GM23248 (cell line): ENCODE measurements at places on chromosomes 7 and 10.

DNA sequence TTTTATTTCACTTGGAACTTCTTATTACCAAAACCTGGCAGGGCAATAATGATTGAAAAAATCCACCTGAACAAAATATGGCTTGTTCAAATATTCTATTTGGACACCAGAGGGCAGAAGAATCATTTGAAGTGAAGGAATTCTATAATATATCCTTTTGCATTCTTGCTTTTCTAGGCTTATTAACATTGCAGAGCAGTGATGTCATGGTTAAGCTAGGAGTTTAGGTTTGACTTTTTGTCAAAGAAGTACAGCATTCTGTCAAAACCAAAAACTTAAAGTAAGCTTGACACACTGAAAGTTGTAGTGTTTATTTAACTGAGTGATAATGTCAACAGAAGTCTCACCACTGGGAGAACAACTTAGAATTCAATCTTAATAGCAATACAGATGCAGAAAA is 156.0 kb downstream of the SEMA3D start:
- peaks cover 9% of the 10 kb centered on the region for H3K4me1 ChIP-seq
- H3K27me3 ChIP-seq: no peaks in the 10 kb centered on the region
- peak; percentile 80 for DNase-seq
- H3K27ac ChIP-seq: no peak overlapping the region
- no peak overlapping the region for H3K4me3 ChIP-seq

GRCh38 chr7:131250331-131250730 is 77.3 kb upstream of the MKLN1 start:
- no peak overlapping the region for H3K4me3 ChIP-seq
- H3K36me3 ChIP-seq: no peaks in the 10 kb centered on the region
- peaks cover 12% of the 10 kb centered on the region for H3K4me1 ChIP-seq
- no peak for DNase-seq
- H3K27me3 ChIP-seq: no peaks in the 10 kb centered on the region
- H3K27ac ChIP-seq: no peak overlapping the region

GRCh38 chr10:96512524-96513304 is 1.0 kb downstream of the TLL2 start:
- H3K27me3 ChIP-seq: no peaks in the 10 kb centered on the region
- H3K4me1 ChIP-seq: peaks cover 16% of the 10 kb centered on the region
- H3K27ac ChIP-seq: no peak overlapping the region
- H3K4me3 ChIP-seq: peak overlapping the region; percentile 68
- peak; percentile 63 for DNase-seq

GRCh38 chr10:44992070-44992731 is 8.5 kb upstream of the ZNF22 start:
- H3K4me3 ChIP-seq: no peak overlapping the region
- no peak for DNase-seq
- H3K36me3 ChIP-seq: no peaks in the 10 kb centered on the region
- H3K4me1 ChIP-seq: peaks cover 25% of the 10 kb centered on the region
- no peaks in the 10 kb centered on the region for H3K27me3 ChIP-seq

DNA sequence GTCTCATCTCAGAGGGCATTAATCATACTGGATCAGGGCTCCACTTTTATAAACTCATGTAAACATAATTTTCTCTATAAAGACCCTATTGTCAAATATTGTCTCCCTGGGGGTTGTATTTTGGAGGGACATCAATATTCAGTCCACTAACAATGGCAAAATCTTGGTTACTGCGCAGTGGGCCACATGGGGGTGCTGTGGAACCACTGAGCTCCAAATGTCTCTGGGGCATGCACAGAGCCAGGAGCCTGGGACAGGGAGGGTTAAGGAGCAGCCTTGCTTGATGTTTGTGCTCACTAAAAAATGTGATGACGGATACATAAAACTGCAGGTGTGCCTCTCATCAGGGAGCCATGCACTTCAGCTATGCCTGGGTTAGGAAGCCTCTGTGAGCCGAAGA is 62.1 kb upstream of the PRSS58 start:
- no peak overlapping the region for H3K27ac ChIP-seq
- no peaks in the 10 kb centered on the region for H3K36me3 ChIP-seq
- no peak overlapping the region for H3K4me3 ChIP-seq

DNA sequence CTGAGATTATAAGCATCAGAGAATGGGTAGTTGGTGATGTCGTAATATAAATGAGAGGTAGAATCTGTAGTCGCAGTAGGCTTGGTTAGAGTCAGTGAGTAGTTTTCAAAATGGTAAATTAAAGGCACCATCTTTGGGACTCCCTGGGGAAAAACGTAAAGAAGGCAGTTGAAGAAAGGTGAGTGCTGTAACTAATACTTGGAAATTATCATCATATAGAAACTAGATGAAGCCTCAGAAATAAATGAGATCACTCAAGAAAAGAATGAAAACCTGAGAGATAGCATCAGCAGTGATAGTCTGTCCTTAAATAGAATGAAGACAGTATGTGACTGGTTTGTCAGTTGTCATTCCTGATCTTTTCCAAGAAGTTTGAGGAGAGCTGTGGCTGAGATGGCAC is 23.8 kb downstream of the PALS2 start:
- no peaks in the 10 kb centered on the region for H3K27me3 ChIP-seq
- no peaks in the 10 kb centered on the region for H3K4me1 ChIP-seq
- no peaks in the 10 kb centered on the region for H3K36me3 ChIP-seq

DNA sequence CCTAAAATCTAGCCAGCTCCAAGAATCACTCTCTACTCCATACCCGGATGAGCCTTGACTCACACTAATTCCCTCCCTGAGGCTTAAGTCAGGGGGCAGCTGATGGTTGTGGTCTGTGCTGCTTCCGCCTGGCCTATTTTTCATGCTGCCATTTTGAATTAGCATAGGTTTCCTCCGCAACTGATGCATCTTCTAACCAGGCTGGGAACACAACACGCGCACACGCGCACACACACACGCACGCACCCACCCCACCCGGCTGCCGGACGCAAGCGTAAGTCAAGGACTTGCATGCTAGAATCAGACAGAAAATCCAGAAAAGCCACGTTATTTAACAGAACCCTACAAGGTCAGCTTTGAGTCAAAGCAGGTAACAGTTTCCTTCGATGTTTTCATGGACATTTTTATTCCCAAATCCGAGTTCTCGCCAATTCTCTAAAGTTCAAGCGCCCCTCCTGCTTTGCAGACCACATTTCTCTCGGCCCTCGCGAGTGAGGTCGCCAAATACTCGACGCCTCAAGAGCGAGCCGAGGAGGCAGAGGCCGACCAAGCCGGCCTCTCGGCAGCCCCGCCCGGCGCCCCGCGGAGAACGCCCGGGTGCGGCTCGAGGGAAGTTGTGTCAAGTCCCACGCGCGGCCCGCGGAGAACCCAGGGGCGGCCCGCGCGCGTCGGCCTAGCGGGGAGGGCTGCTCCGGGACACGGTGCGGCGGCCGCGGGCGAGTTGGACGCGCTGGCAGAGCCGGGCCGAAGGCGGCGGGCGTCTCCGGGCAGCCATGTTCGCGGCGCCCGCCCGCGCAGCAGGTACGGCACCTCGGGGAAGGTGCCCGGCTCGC is 961 bp downstream of the SCRN1 start:
- H3K4me3 ChIP-seq: peak overlapping the region; percentile 92
- H3K36me3 ChIP-seq: no peaks in the 10 kb centered on the region
- peak overlapping the region; percentile 88 for H3K27ac ChIP-seq
- peaks cover 18% of the 10 kb centered on the region for H3K4me1 ChIP-seq

GRCh38 chr10:109769966-109770365 is 153.3 kb downstream of the XPNPEP1 start:
- H3K27ac ChIP-seq: no peak overlapping the region
- no peaks in the 10 kb centered on the region for H3K4me1 ChIP-seq

- no peaks in the 10 kb centered on the region for H3K36me3 ChIP-seq
- no peak overlapping the region for H3K4me3 ChIP-seq
- no peak for DNase-seq
- peaks cover 4% of the 10 kb centered on the region; the same call in 1 of the 2 replicates for H3K27me3 ChIP-seq
- H3K4me1 ChIP-seq: no peaks in the 10 kb centered on the region
Measured at GRCh38 chr10:127523476-127523875, 25.6 kb upstream of the NPS start.

DNA sequence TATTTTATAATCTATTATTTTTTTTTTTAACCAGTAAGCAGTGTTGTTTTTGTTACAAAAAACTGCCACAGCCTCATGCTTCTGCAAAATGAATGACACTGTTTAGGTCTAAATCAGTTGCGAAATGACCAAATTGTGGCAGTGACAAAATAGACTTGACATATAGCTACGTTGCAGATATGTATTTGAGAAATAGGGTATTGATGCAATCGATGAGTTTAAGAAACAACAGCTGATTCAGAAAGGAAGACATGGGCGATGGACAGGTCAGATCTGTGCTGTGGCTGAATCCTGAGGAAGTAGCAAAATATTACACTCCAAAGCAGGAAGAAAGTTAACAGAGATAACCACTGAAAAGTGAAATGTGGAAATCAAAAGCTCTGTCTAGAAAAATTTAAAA is 89.0 kb upstream of the STEAP4 start:
- H3K4me3 ChIP-seq: no peak overlapping the region
- H3K27me3 ChIP-seq: no peaks in the 10 kb centered on the region
- no peaks in the 10 kb centered on the region for H3K36me3 ChIP-seq
- no peaks in the 10 kb centered on the region for H3K4me1 ChIP-seq
- no peak for DNase-seq

- peaks cover 15% of the 10 kb centered on the region for H3K4me1 ChIP-seq
- no peaks in the 10 kb centered on the region for H3K36me3 ChIP-seq
- no peak overlapping the region for H3K4me3 ChIP-seq
- H3K27ac ChIP-seq: no peak overlapping the region
- H3K27me3 ChIP-seq: no peaks in the 10 kb centered on the region
- DNase-seq: no peak
Measured at GRCh38 chr10:4652111-4653010, 173.6 kb upstream of the AKR1E2 start.

GRCh38 chr10:114876602-114877300 is 55.2 kb downstream of the FHIP2A start:
- no peak overlapping the region for H3K27ac ChIP-seq
- H3K4me3 ChIP-seq: peak overlapping the region; percentile 25; the same call in 1 of the 2 replicates
- peak; percentile 82 for DNase-seq
- no peaks in the 10 kb centered on the region for H3K36me3 ChIP-seq

GRCh38 chr10:101441541-101442455 is 87.8 kb downstream of the BTRC start:
- H3K27me3 ChIP-seq: no peaks in the 10 kb centered on the region
- no peaks in the 10 kb centered on the region for H3K36me3 ChIP-seq
- H3K27ac ChIP-seq: no peak overlapping the region
- H3K4me3 ChIP-seq: no peak overlapping the region
- H3K4me1 ChIP-seq: no peaks in the 10 kb centered on the region

- H3K27ac ChIP-seq: peak overlapping the region; percentile 72
- H3K36me3 ChIP-seq: no peaks in the 10 kb centered on the region
- H3K27me3 ChIP-seq: no peaks in the 10 kb centered on the region
- H3K4me1 ChIP-seq: peaks cover 20% of the 10 kb centered on the region
- peak; percentile 91 for DNase-seq
- H3K4me3 ChIP-seq: peak overlapping the region; percentile 33
Measured at GRCh38 chr7:79778786-79779770, 325.6 kb upstream of the MAGI2 start.

DNA sequence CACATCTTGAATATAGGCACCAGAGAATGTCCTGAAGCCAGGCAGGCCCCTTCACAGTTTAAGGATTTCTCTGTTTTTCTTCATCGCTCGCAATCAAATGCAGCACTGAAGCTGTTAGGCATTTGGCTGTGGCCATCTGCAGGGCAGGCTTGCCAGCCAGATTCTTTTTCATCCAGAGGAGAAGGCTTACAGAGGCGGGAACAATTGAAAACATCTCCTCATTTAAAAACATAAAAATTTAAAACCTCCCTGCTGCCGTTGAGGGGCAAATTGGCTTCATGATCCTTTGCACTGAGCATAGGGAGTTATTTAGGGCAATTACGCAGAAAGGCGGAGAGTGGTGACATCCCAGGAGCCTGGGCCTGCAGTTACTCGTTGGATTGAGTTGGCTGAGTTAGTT is 500.0 kb downstream of the TYW1 start:
- H3K4me3 ChIP-seq: no peak overlapping the region
- H3K36me3 ChIP-seq: no peaks in the 10 kb centered on the region
- DNase-seq: no peak
- no peaks in the 10 kb centered on the region for H3K4me1 ChIP-seq
- H3K27ac ChIP-seq: no peak overlapping the region
- H3K27me3 ChIP-seq: no peaks in the 10 kb centered on the region

DNA sequence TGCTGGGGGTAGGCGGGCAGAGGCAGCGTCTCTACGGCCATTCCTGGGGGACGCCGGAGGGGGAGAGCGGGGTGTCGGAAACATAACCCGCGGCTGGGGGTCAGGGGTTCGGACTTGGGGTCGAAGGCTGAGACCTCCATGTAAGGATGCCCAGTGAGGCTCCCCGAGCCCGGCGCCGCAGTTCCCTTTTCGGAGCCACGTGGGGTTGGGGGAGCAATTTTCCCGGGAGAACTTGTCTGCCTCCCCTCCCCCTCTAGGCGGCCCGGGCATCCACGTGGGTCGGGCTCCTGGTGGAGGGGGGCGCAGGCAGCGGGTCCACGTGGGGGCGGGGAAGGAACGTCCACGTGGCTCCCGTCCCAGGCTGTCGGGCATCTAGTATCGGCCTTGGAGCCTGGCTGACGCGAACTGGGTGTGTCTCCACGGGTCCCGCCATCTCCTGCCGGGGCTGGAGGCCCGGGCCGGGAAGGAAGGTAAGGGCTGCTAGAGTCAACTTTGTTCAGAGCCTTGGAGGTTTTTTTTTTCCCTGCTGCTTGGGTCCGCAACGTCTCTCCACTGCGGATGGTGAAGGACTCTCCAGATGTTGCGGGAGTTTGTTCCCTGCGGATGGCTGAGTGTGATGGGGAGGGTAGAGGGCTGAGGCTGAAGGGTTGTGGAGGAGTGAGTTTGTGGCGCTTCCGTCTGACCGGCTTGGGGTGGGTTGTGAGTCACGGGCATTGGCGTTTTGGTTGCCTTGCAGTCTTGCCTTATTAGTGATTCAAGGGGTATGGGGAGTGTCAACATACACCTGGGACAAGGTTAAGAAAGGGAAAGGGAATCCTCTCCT is 744 bp downstream of the PPRC1 start:
- H3K27ac ChIP-seq: peak overlapping the region; percentile 89
- peak; percentile 88 for DNase-seq
- peak overlapping the region; percentile 92 for H3K4me3 ChIP-seq
- peaks cover 7% of the 10 kb centered on the region; the same call in 1 of the 2 replicates for H3K36me3 ChIP-seq
- H3K27me3 ChIP-seq: no peaks in the 10 kb centered on the region

- H3K4me3 ChIP-seq: no peak overlapping the region
- no peak overlapping the region for H3K27ac ChIP-seq
- DNase-seq: no peak
- H3K4me1 ChIP-seq: no peaks in the 10 kb centered on the region
- H3K36me3 ChIP-seq: no peaks in the 10 kb centered on the region
Measured at GRCh38 chr10:100707261-100707848, 38.0 kb upstream of the PAX2 start.

DNA sequence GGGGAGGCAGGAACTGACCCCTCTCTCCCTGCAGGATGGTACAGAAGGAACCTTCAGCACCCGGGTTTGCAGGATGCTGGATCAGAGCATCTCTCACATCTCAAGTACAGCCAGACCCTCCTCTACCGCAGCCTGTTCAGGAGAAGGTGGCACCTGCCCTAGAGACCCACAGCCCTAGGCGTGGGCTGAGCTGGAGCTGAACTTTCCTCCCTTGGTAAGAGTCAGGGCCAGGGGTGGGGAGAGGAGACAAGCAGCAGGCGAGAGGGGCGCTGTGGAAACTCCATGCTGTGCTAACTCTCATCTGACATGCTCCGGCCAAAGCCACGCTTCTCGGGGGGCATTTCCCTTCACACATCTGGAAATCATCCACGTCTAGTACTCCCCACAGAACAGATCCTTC is 154.4 kb downstream of the DIP2C start:
- H3K27me3 ChIP-seq: no peaks in the 10 kb centered on the region
- no peak overlapping the region for H3K4me3 ChIP-seq
- H3K4me1 ChIP-seq: peaks cover 9% of the 10 kb centered on the region
- H3K27ac ChIP-seq: no peak overlapping the region

- H3K27ac ChIP-seq: no peak overlapping the region
- no peaks in the 10 kb centered on the region for H3K36me3 ChIP-seq
- no peak overlapping the region for H3K4me3 ChIP-seq
- no peak for DNase-seq
Measured at GRCh38 chr7:121936951-121937623, 64.1 kb downstream of the PTPRZ1 start.
